ENCODE measurements at places on chromosomes 13 and 19. TPM values are rescaled to one million over a fixed set of nuclear protein-coding genes. Genes with fewer than 3 reads are reported as not detected.
A peak's percentile ranks its signal among the peaks of the same experiment; 100 is the strongest.

GRCh38 chr13:108915095-108915633 lies 285.8 kb downstream of the MYO16 start:
- H3K27me3 ChIP-seq = no peaks in the 10 kb centered on the region
- H3K27ac ChIP-seq = peak overlapping the region; percentile 36
- DNase-seq = peak; percentile 42
- peaks cover 13% of the 10 kb centered on the region for H3K4me1 ChIP-seq
- no peak overlapping the region for H3K4me3 ChIP-seq

The SYDE1 gene
- 9.3 TPM for polyA plus RNA-seq

The LAIR2 gene
- polyA plus RNA-seq = 0.65 TPM

DNA sequence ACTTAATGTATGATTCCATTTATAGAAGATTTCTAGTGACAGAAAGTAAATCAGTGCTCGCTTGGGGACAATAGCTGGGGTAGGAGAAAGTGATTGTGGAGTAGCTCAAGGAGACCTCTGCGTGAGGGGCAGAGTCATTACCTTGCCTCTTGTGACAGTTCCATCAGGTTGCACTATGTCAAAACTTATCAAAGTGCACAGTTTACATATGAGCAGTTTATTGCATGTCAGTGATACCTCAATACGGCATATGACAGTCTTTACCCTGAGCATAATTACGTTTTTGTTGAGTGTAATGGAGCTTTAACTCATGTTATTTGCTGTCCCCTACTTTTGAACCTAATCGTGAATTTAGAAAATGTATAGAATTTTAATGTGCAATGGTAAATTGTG lies 15.0 kb downstream of the ARHGEF7 start:
- no peak overlapping the region for H3K4me3 ChIP-seq
- H3K36me3 ChIP-seq = no peaks in the 10 kb centered on the region
- no peak for DNase-seq
- no peaks in the 10 kb centered on the region for H3K4me1 ChIP-seq
- no peaks in the 10 kb centered on the region for H3K27me3 ChIP-seq
- H3K27ac ChIP-seq = no peak overlapping the region

DNA sequence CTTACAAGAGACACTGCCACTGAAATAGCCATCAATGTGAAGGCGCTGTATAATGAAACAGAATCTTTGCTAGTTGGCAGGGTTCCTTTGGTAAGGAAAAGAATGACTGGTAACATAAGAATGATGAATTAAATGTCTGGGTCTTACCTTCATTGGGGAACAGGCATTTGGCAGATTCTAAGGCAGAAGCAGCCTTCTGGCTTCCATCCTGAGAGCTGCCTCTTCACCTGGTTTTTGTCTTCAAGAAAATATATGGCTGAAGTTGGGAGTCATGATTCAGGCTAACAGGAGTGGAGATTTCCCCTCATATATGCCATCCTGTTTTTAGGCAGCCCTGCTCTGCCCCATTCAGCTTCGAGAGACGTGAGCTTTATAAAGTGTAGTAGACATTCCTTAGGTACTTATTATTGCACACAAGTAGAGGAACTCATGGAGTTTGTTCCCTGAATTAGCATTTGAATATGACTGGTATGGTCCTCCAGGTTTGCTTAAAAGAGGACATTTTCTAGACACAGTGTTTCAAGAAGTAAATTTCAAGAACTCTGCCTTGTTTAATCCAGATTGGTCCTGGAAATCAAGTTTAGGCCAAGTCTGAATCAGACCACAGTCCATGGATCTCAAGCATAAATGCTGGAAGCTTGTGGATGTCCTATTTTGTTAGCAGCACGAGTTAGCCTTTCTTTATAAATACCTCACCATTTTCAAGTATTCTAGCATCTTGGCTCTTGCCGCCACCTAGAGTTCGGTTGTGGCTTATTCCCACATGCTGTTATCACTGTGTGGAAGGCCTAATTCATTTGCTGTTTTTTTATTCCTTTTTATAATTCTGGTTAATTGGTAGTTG lies 56.2 kb upstream of the AKAP11 start:
- H3K4me1 ChIP-seq = no peaks in the 10 kb centered on the region
- no peaks in the 10 kb centered on the region for H3K36me3 ChIP-seq
- no peaks in the 10 kb centered on the region for H3K27me3 ChIP-seq
- no peak overlapping the region for H3K27ac ChIP-seq
- no peak overlapping the region for H3K4me3 ChIP-seq
- peak; percentile 41 for DNase-seq

- H3K4me3 ChIP-seq = no peak overlapping the region
- H3K27ac ChIP-seq = no peak overlapping the region
- peaks cover under 1% of the 10 kb centered on the region for H3K4me1 ChIP-seq
- H3K36me3 ChIP-seq = no peaks in the 10 kb centered on the region
- DNase-seq = no peak
Measured at GRCh38 chr19:31880283-31880682, 465.1 kb upstream of the ZNF507 start.

The ZSCAN5C gene
- polyA plus RNA-seq = not detected

DNA sequence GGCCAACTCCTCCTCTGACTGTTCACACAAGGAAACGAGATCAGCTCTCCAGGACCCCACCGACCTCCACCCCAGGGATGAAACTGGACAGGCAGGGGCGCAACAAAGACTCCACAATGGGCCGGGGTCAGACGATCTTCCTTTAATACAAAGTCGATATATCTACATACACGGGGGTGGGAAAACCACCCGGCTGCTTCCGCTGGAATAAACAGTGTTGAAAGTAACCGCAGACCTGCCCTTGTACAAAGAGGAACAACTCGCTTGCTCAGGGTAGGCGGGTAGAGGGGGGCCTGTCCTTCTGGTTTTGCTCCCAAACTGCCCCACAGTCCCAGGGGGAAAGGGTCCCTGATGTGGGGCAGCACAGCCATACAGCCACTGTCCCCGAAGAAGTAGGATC lies 135.2 kb downstream of the PTPRS start:
- DNase-seq = no peak
- H3K27ac ChIP-seq = no peak overlapping the region
- H3K27me3 ChIP-seq = no peaks in the 10 kb centered on the region
- H3K4me3 ChIP-seq = no peak overlapping the region
- no peaks in the 10 kb centered on the region for H3K36me3 ChIP-seq

The CLDND2 gene
- 41.2 TPM for polyA plus RNA-seq

DNA sequence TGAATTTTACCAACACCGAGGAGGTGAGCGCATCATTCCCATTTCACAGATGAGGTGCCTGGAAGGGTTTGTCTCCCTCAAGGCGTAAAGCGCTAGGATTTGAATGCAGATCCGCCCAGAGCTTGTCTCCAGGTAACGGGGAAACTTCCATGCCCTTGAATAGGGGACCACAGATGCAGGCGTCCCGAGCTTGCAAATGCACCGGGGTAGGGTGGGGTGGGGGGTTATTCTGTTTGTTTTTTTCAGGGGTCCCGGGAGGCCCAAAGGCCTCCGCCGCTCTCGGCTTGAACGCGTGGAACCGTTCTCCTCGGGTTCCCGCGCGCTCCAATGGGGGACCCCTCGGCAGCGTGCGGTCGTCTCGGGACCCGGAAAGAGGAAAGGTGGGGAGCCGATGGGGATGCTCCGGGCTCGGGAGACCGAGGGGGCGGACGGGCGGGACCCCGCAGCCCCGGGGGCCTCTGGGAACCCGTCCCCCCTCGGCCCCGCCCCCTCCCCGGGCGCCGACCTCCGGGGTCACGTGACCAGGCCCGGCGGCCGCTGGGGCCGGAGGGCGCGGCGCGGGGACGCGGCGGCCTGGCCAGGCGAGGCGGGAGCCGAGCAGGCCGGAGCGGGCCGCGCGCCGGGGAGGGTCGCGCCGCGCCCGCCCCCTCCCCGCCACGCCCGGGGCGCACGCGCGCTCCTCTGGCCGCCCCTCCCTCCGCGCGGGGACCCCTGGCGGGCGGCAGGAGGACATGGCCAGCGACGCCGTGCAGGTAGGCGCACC lies at the start of gene PKN1:
TSS of gene PKN1 (plus strand) at position 516 of the 763 bp plus-strand sequence. CDS start at position 732, 216 bp downstream.
- H3K4me1 ChIP-seq = peaks cover 18% of the 10 kb centered on the region
- H3K27me3 ChIP-seq = no peaks in the 10 kb centered on the region
- DNase-seq = peak; percentile 53
- peak within 1 kb of the TSS; percentile 88 for H3K27ac ChIP-seq

The CFAP97D2 gene
- 2.7 TPM for polyA plus RNA-seq

DNA sequence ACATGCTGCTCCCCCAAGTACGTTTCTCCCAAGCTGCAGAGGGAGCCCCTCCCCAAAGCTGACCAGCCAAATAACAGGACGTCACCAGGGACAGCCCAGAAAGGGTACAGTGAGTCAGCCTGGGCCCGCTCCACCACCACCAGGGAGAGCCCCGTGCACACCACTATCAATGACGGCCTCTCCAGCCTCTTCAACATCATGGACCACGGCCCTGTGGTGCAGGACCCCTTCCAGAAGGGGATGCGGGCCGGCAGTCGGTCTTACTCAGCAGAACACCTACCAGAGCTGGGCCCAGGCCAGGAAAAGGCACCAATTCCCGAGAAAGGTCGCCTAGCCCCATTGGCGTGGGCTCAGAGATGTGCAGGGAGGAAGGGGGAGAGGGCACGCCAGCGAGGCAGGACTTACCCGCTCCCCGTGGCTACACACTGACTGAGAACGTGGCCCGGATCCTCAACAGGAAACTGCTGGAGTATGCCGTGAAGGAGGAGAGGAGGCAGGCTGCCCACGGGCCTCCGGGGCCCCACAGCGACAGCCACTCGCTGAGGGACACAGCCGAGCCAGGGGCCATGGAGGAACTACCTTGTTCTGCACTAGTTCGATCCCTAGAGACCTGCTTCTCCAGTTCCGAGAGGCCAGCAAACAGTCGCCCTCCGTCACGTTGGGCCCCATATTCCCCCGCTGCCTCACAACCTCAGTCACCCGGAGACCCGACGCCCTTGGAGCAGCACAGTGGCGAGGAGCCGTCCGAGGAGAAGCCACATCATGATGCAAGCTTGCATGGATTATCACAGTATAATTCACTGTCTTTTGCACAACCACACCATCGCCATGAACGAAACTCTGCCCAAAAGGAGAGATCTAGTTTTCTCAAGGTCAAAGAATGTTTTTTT lies 815.9 kb upstream of the KLHL1 start:
- no peaks in the 10 kb centered on the region for H3K36me3 ChIP-seq
- no peaks in the 10 kb centered on the region for H3K27me3 ChIP-seq
- no peaks in the 10 kb centered on the region for H3K4me1 ChIP-seq
- peak; percentile 16 for DNase-seq

The ZNF534 gene
- polyA plus RNA-seq = 2.1 TPM

- H3K36me3 ChIP-seq = no peaks in the 10 kb centered on the region
- DNase-seq = no peak
- H3K4me3 ChIP-seq = no peak overlapping the region
Measured at GRCh38 chr19:4951656-4952055, 17.3 kb upstream of the KDM4B start.

- H3K4me1 ChIP-seq = no peaks in the 10 kb centered on the region
- no peak overlapping the region for H3K4me3 ChIP-seq
- no peak for DNase-seq
- H3K27me3 ChIP-seq = no peaks in the 10 kb centered on the region
Measured at GRCh38 chr13:111399334-111399733, 78.9 kb downstream of the TEX29 start.

The PRX gene
- 3.6 TPM for polyA plus RNA-seq

- H3K4me3 ChIP-seq = no peak overlapping the region
- no peaks in the 10 kb centered on the region for H3K27me3 ChIP-seq
- no peak overlapping the region for H3K27ac ChIP-seq
- DNase-seq = peak; percentile 61
Measured at GRCh38 chr19:1064661-1065605, 2.0 kb upstream of the ARHGAP45 start.

GRCh38 chr19:13017306-13018034 lies 22.2 kb downstream of the NFIX start:
- H3K4me1 ChIP-seq = peaks cover 69% of the 10 kb centered on the region
- no peak overlapping the region for H3K4me3 ChIP-seq
- no peaks in the 10 kb centered on the region for H3K36me3 ChIP-seq
- peak overlapping the region; percentile 77 for H3K27ac ChIP-seq

GRCh38 chr13:22461854-22462490 lies 718.8 kb upstream of the SGCG start:
- no peaks in the 10 kb centered on the region for H3K4me1 ChIP-seq
- no peak for DNase-seq
- no peaks in the 10 kb centered on the region for H3K36me3 ChIP-seq

The CNN1 gene
- 218 TPM for polyA plus RNA-seq

- no peaks in the 10 kb centered on the region for H3K27me3 ChIP-seq
- no peak overlapping the region for H3K27ac ChIP-seq
- DNase-seq = no peak
- H3K4me3 ChIP-seq = no peak overlapping the region
Measured at GRCh38 chr19:55041244-55041626, 3.2 kb upstream of the GP6 start.

- no peak for DNase-seq
- no peak overlapping the region for H3K27ac ChIP-seq
- no peaks in the 10 kb centered on the region for H3K36me3 ChIP-seq
- no peaks in the 10 kb centered on the region for H3K27me3 ChIP-seq
Measured at GRCh38 chr19:6734096-6734696, 3.2 kb downstream of the GPR108 start.

The TNNT1 gene
- 84.0 TPM for polyA plus RNA-seq

DNA sequence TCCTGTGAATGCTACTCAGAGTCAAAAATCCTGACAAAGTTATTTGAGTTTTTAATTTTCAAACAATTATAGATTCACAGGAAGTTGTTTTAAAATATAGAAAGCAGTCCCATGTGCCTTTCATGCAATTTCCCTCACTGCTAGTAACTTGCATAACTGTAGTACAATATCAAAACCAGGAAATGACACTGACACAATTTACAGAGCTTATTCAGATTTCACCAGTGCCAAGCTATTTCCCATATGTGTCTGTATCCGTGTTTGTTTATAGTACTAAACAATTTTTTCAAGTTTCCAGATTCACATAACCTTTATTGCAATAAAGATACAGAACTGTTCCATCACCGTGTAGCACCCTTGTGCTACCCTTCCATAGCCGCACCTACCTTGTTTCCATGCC lies 934.6 kb downstream of the PCDH17 start:
- no peaks in the 10 kb centered on the region for H3K27me3 ChIP-seq
- no peaks in the 10 kb centered on the region for H3K4me1 ChIP-seq
- H3K4me3 ChIP-seq = no peak overlapping the region

DNA sequence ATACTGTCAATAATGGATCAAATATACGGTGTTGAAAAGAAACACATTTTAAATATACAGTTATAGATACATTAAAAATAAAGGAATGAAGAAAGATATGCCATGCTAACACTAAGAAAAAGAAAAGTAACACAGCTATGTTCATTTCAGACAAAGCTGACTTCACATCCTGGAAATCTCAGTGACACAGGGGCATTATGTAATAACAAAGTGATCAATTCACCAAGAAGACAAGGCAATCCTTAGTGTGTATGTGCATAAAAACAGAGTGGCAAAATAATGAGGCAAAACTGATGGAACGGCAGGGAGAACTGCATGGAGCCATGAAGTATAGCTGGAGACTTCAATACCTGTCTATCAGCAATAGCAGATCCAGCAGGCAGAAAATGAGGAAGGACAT lies 13.1 kb downstream of the ZNF14 start:
- no peaks in the 10 kb centered on the region for H3K36me3 ChIP-seq
- no peaks in the 10 kb centered on the region for H3K27me3 ChIP-seq
- no peak overlapping the region for H3K4me3 ChIP-seq
- no peak for DNase-seq
- H3K4me1 ChIP-seq = peaks cover 7% of the 10 kb centered on the region
- H3K27ac ChIP-seq = no peak overlapping the region

The PLEKHJ1 gene
- 111 TPM for polyA plus RNA-seq
